G401 (cell line): ENCODE measurements at places on chromosomes 7 and 10. TPM values are rescaled to one million over a fixed set of nuclear protein-coding genes. Genes with fewer than 3 reads are reported as not detected.

Gene SPAM1
- not detected in 2 replicates for total RNA-seq

Gene INHBA
- not detected in 2 replicates for total RNA-seq

Gene PCDH15
- not detected in 2 replicates for total RNA-seq

Gene MAGI2
- total RNA-seq, result not detected in 2 replicates

Gene CALML5
- not detected in 2 replicates for total RNA-seq

Gene NANOS1
- 1.2 and 1.6 TPM in 2 replicates for total RNA-seq
